Common myeloid progenitor, CD34-positive (primary cell): ENCODE measurements at places on chromosomes 7 and 10.

GRCh38 chr10:128067691-128068397 is 58.4 kb downstream of the MKI67 start:
- no peak for DNase-seq

DNA sequence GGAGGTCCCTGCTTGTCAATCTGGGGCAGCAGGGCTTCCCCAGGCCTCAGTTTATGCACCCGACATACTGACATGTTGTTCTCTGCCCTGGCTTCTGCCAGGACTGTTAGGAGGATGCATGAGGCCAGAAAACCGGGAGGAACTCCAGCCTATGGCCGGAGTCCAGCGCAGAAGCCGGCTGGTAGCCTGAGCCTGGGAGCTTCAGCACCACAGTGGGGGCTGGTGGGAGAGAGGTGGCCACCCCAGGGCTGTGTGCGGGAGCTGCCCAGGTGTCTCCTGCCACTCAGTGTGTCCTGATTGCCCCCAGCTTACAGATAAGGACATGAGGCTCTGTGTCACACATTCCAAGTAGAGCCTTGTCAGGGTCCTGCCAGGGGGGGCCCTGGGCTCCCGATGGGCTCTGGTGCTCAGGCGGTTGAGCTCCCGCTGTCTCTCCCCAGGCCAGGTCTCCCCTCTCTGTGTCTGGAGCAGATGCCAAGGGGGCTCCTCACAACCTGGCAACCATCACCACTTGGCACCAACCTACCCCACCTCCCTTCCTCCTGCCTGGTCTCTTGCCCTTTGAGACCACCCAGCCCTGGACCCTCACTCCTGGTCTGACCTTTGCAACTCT is 32.3 kb downstream of the PPIF start:
- no peak for DNase-seq

DNA sequence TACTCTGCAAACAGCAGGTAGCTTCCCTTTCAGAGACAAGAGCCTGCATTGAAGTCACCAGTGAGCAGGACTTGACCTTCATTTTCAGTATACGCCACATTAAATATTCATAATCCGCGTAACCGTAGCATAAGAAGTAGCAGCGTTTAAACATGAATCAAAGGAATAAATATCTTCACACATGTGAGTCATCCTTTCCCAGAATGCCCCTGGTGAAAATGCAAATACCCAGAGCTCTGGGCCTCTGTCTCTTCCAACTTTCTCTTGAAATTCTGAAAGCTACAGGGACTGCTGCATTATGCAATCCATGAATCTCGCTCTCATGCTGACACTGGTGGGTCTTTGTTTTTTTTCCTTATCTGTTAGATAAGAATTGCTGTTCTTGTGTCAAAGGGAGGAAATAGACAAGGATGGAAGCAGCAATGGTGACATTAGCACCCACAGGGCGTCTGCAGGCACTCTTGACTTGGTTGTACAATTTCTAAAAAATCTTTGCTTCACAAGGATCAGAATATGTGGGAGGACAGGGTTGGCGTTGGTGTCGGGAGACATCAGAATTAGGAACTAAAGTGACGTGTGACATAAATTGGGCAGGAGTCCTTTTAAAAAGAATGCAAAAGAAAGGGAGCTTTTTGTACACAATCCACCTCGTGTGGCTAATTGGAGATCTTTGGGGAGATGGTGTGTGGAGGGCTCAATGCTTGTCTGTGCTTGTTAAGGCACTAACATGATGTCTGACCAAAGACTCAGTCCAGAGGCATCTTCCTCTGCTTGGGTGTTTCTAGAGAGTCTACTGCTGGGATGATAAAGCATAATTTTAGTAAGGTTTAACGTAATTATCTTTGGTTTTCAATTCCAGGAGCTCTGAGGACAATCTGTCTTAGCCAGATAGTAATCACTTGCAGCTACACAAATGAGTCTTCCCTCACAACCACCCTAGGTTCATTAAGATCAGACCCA is 390.3 kb downstream of the KCNMA1 start:
- no peak for DNase-seq

DNA sequence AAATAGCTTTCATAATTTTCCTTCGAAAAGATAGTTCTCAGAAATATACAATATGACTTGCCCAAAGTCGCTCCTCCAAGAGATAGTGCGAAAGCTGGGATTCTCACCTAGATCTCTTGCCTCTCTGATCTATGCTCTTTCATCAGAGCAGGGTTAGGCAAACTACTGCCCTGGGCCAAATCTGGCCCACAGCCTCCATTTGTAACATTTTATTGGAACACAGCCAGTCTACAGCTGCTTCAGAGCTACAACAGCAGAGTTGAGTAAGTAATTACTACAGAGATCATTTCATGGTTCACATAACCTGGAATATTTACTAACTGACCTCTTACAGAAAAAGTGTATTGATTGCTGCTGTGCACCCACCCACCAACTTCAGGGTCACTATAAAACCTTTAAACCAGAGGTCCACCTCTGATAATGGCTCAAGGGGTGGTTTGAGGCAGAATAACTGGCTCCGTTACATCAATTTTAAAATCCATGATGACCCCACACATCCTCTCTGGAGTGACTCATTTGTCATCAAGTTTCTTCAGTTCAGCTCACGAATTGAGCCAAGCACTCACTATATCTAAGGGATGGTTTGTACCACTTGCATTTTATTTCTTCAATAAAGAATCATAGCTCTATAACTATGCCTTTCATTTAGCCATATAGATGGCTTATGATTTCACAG is 1019.0 kb downstream of the XPNPEP1 start:
- DNase-seq: no peak

- no peak for DNase-seq
These were observed 38.6 kb downstream of the NACAD start for GRCh38 chr7:45050198-45050597.

DNA sequence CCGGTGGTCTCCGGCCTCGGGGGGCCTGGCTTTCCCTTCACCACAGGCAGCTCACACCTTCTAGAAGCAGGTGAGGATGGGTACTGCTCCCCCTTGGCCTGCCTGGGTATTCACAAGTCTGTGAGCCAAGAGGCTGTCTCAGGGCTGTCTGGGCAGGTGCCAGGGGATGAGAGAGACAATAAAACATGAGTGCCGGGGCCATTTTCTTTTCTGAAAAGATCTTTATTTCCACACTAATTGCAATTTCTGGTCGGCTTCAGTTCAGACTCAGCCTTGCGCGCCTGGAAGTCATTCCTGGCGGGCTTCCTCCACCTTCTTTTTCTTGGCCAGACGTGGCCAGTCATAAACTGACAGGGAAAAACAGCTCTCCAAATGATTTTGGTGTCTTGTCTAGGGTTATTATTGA is 171.2 kb downstream of the ARHGAP12 start:
- no peak for DNase-seq

- DNase-seq: no peak
These were observed 14.5 kb downstream of the SRGN start for GRCh38 chr10:69102440-69102839.

DNA sequence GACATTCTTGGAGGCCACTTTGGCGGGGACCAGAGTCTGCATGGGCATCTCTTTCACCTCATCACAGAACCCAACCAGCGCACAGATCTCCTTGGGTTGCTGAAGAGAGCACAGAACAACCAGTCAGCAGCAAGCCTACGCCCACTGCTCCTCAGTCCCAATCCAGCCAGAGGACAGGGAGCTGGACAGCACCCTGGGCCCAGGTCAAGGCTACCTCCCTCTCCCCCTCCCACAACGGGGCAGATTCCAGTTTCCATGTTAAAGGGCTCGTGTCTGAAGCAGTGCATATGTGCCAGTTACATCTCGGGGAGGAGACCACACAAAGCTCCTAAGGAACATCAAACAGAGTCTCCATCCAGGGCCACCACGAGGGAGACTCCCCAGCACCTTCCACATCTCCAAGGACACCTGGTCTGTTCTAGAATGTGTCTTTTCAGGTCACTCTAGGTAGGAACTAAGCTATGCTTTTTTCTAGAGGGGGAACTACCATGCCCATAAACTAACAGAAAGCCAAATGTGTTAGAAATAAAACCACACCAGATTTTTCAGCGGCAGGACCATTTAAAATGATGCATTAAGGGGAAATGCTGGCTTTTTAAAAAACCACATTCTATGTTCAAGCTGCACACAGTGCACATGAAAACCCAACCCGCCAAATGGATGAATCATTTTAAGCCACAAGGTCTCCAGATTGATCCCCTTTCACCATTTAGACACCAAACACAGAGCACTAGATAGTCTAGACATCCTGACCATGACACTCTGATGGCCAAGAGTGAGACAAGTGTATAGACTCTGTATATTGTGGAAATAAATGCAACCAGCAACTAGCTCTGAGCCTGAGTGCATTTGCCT is 28.9 kb downstream of the PSAP start:
- DNase-seq: peak; percentile 74

DNA sequence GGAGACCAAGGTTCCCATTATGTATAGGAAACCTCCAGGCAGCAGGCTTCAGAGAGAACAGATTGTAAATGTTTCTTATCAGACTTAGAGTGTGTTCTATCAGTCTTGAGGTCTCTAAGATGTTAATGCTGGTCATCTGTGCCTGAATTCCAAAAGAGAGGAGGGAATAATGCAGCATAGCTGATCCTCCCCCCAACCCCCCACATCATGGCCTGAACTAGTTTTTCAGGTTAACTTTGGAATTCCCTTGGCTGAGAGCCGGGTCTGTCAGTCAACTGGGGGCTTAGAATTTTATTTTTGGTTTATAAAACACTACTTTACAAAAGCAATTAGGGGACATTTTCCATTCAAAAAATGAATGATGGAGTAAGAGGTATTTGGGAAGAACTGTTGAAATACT is 184.3 kb downstream of the NEBL start:
- DNase-seq: no peak

GRCh38 chr10:123301077-123301857 is 147.1 kb downstream of the BUB3 start:
- no peak for DNase-seq

GRCh38 chr7:105230486-105230885 is 158.2 kb downstream of the SRPK2 start:
- no peak for DNase-seq

DNA sequence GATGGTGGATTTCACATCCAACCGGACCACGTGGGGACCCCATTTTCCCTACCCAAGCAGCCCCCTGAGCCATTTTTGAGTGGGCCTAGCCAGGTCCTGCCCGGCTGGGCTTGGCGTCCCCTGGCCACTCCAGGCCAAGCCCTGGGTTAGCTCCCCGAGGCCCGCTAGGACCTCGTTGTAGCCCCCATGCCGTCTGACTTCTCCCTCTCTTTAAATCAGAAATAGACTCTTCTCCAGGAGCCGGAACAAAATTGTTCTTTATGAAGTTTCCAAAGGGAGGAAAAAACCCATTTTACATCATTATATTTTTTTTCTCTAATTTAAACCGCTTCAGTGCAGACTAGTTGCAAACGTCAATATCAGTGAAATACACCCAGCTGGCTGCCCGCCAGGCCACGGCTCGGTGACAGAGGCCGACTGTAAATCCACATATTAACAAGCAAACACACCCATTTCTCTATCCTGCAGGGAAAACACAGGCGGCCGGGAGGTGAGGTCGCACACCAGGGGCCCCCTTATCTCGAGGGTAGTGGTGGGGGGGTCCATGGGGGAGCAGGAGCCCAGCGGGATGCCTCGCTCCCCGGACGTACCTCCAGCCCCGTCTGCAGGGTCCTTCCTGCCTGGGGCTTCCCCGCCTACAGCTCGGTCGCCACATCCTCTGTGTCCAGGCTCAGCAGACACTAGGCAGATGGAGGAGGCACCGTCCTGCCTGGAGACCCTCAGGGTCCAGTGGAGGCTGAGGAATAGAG is 72.7 kb downstream of the ELFN1 start:
- DNase-seq: peak; percentile 79

DNA sequence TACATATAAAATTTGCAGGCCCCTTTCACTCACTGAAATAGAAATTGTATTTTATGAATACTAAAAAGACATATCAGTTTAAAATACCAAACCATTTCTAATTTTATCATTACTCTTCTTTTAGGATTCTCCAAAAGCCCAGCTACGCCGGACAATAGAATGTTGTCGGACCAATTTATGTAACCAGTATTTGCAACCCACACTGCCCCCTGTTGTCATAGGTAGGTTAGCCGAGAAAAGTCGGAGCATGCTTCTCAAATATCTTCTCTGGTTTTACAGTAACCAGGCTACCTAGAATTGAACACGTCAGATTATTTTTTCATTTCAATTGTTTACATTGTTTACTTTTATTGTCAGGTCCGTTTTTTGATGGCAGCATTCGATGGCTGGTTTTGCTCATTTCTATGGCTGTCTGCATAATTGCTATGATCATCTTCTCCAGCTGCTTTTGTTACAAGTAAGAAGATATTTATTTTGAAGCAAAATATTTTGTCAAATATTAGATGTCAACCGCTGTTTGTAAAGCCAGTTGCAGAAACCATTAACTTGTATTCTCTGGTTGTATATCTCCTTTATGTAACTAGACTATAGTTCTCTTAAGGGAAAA is 57.6 kb downstream of the MMRN2 start:
- peak; percentile 66 for DNase-seq
